ENCODE measurements at places on chromosomes 2 and 18. TPM values are rescaled to one million over a fixed set of nuclear protein-coding genes. Genes with fewer than 3 reads are reported as not detected.

GRCh38 chr2:227370791-227371312 lies 8.3 kb downstream of the TM4SF20 start:
- H3K27me3 ChIP-seq = no peaks in the 10 kb centered on the region
- H3K27ac ChIP-seq = no peak overlapping the region
- no peak for DNase-seq
- no peak overlapping the region for H3K4me3 ChIP-seq
- no peaks in the 10 kb centered on the region for H3K4me1 ChIP-seq
- no peaks in the 10 kb centered on the region for H3K36me3 ChIP-seq

- no peaks in the 10 kb centered on the region for H3K36me3 ChIP-seq
- H3K27me3 ChIP-seq = no peaks in the 10 kb centered on the region
Measured at GRCh38 chr2:187687585-187687984, 133.3 kb upstream of the TFPI start.

Gene SPP2
- not detected for total RNA-seq

Gene POTEJ
- total RNA-seq = 16.7 TPM

GRCh38 chr2:192070099-192070498 lies 124.6 kb downstream of the TMEFF2 start:
- no peaks in the 10 kb centered on the region for H3K27me3 ChIP-seq
- H3K27ac ChIP-seq = no peak overlapping the region
- no peaks in the 10 kb centered on the region for H3K36me3 ChIP-seq
- no peak for DNase-seq
- H3K4me1 ChIP-seq = no peaks in the 10 kb centered on the region

DNA sequence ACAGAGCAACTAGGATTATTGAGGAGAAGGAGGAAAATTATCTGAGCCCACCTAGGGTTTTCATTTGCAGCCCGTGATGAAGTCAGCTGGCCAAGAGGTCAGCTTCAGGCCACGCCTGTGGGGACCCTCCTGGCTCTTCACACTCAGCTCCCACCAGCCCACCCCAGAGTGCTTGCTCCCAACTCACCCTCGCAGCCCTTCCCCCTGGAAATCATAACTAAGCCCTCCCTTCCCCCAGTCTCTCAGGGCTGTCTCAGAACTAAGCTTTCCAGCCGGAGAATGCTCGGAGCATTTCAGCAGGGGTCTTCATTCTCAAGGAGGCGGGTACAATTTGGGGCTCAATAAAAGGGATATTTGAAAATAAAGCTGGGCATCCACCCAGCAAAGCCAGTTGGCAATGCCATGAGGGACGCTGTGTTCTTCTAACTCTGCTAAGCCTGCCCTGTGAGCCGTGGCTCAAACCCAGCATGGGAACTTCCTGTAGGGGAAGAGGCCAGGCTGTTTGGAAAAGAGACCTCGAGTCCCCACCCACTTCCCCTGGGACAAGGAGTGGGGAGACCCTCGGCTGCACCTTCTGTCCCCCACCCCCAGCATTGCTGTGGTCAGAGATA lies 194.9 kb downstream of the CTIF start:
- no peak overlapping the region for H3K4me3 ChIP-seq
- no peak overlapping the region for H3K27ac ChIP-seq
- H3K4me1 ChIP-seq = no peaks in the 10 kb centered on the region
- DNase-seq = peak; percentile 25
- H3K27me3 ChIP-seq = no peaks in the 10 kb centered on the region

DNA sequence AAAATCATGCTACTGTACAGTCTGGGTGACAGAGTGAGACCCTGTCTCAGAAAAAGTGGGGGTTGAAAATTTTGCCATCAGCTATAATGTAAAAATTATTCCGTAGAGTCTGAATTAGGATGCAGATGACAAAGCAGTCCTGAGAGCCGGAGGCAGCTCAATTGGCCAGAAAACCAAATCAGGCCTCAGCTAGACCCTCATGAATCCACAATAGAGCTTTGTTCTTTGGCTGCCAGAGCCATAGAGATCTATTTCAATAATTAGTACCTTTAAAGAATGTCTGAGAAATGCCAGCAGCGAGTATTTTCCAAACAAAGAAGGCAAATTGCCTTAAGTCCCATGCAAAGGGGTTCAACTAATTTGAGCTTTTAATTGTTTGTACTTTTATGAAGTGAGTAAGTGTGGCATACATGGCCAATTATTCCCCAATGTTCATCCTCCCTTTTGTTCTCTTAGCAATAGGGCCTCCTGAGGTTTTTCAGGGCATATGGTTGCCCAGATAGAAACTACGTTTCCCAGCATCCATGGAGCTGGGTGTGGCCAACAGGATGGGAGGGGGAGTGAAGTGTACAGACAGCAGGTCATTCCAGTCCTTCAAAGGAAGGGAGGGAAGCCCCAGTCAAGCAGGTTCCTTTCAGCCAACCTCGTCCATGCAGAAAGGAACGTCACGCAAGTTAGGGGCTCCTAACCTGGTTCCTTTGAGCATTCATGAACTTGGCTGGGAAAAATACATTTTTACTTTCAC lies 211.3 kb upstream of the APCDD1 start:
- DNase-seq = peak; percentile 42
- H3K4me3 ChIP-seq = no peak overlapping the region
- no peak overlapping the region for H3K27ac ChIP-seq
- no peaks in the 10 kb centered on the region for H3K27me3 ChIP-seq
- no peaks in the 10 kb centered on the region for H3K36me3 ChIP-seq

DNA sequence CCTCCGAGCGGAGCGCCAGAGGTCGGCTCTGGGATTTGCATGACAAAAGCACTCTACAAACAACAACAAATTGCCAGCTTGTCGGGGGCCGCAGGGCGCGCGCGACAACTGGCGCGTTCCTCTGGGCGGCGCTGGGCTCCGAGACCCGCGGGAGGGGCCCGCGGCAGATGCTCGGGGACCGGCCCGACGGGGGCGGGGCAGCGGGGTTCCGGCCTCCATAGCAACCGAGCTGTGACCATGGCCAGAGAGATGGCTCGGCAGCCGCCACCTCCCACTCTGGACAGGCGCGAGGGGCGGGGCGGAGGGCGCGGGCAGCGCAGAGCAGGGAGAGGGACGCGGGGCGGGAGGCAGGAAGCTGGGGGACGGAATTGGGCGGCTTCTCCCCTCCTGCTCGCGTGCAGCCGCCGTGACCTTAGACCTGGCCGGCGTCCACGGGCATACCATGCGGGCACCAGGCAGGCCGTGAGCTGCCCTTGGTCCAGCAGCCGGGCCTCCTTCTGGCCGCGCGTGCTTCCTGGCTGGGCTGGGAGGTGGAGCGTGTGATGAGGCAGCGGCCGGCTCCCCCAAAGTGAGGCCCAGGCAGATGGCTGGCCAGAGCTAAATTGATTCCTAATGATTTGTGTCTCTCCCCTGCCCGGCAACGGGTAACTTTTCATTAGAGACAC lies 171.5 kb downstream of the CELF4 start:
- DNase-seq = no peak
- no peak overlapping the region for H3K27ac ChIP-seq

- H3K36me3 ChIP-seq = no peaks in the 10 kb centered on the region
- H3K27ac ChIP-seq = no peak overlapping the region
- H3K4me1 ChIP-seq = no peaks in the 10 kb centered on the region
- no peak for DNase-seq
Measured at GRCh38 chr18:48045744-48046143, 115.3 kb upstream of the SMAD2 start.

GRCh38 chr2:47043142-47043890 lies 111.8 kb downstream of the STPG4 start:
- peaks cover 6% of the 10 kb centered on the region for H3K4me1 ChIP-seq
- H3K27ac ChIP-seq = peak overlapping the region; percentile 48
- no peaks in the 10 kb centered on the region for H3K27me3 ChIP-seq
- H3K4me3 ChIP-seq = no peak overlapping the region
- no peak for DNase-seq
- no peaks in the 10 kb centered on the region for H3K36me3 ChIP-seq

- H3K36me3 ChIP-seq = no peaks in the 10 kb centered on the region
- H3K4me3 ChIP-seq = no peak overlapping the region
- no peak for DNase-seq
- H3K27ac ChIP-seq = no peak overlapping the region
- no peaks in the 10 kb centered on the region for H3K4me1 ChIP-seq
Measured at GRCh38 chr2:184444623-184445223, 153.6 kb upstream of the ZNF804A start.

Gene FAM228B
- total RNA-seq = 20.6 TPM

All from prostate gland (tissue), 2 donors.